ENCODE measurements at places on chromosomes 2 and 18.

- DNase-seq = no peak
Observed at GRCh38 chr18:6876641-6877041, 147.1 kb downstream of the ARHGAP28 start.

GRCh38 chr2:120978359-120979050 is 242.8 kb downstream of the GLI2 start:
- DNase-seq = no peak

DNA sequence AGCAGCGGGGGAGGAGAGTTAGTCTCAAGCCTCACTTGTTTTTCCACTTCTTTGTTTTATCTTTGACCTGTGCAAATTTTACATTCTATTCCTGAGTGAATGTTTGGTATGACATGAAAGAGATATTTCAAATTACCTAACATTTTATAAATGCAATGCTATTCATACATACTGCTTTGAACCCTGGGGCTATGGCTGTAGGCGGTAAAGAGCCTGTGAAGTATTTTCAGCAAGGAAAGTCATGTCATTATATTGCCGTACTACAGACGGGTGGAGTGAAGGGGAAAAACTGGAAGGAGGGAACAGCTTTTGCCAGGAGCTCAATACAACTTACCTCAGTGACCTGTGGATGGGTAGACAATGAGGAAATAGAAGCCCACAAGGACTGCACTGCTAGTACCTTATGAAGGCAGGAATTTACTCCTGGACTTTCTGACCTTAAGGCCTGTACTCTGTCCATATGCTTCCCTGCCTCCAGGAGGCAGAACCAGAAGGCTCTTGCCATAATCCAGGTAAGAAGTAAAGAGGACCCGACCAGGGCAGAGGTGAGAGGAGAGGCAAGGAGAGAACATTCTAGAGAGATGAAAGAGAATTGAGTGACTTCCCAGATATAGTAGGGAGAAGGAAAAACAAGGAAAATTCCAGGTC is 28.4 kb upstream of the TET3 start:
- no peak for DNase-seq

DNA sequence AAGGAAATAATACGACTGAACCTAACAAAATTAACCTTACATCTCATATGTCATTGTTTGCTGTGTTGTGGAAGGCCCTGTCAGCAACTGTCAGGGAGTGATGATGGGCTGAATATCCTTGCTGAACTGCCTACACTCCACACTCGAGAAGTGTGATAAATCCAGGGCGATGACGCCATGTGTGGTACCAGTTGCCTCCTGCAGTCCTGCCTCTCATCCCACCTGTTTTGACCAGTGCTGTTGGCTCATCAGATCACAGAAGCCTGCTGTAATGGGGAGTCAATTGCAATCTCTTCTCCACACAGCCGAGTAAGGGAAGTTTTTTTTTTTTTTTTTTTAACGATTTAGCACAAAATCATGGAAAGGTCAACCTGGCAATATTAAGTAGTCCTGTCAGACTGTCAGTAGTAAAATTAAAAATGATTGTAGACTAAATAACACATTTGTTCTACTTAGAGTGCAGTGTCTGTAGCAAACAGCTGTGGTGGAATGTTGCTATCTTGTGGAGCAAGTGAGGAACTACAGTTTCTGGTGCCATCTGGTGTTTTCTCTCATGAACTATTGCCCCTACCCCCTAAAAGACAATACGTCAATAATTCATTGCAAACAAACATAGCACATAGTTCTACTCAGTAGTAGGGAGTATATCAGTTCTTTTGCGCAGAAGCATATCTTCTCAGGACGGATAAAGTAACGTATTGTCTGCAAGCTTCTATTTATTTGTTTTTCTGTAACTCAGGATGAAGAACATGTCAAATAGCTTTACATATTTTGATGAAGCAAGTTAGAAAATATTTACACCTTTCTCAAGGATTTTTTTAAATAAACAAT is 347.6 kb downstream of the CTNNA2 start:
- DNase-seq = no peak

Measured in activated CD4-positive, CD25-positive, alpha-beta regulatory T cell (primary cell).